H54 (cell line): ENCODE measurements at places on chromosomes 13 and 19.
A peak's percentile ranks its signal among the peaks of the same experiment; 100 is the strongest.

DNA sequence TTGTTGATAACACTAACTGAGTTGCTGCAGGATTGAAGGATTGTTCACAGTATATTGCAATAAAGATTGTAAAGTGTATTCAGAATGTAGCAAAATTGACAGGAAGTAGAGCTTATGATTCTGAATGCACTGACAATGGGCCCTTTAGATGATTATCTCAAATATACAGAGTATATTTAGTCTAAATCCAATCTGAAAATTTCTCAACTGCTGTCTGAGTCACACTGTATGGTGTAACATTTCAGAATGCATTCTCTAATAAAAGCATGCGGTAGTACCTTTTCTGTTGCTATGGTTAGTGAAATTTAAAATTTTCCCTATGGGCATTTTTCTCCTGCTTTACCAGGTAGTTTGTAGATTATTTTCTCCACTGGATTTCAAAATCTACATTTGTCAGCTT, 365.2 kb downstream of the PCDH17 start:
- no peak for DNase-seq

- DNase-seq, result no peak
These were observed 17.0 kb upstream of the ZNF460 start for GRCh38 chr19:57263244-57263741.

GRCh38 chr19:29263305-29264135, 50.6 kb upstream of the UQCRFS1 start:
- DNase-seq, result peak; percentile 43

- no peak for DNase-seq
These were observed 91.1 kb upstream of the SOX1 start for GRCh38 chr13:111975539-111976473.

DNA sequence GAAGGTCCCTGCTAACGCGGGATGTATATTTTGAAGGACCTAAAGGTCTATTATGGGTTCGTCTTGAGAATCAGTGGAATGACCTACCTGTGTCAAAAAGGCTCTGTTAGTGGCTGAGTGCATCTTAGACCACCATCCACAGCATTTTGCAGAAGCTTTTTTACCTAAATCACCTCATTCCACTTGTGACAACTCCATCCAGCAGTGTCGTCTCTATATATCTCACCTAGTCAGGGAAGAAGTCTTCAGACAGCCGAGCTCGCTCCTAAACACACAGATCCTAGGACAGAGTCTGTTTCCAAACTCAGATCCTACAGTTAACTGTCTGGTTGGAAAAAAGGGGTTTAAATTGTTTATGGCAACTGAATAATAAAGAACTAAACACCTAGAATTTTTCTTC, 33.7 kb downstream of the COL4A1 start:
- DNase-seq, result no peak

GRCh38 chr19:29694669-29695627, 20.1 kb downstream of the C19orf12 start:
- peak; percentile 84 for DNase-seq

GRCh38 chr13:61672756-61673155, 257.1 kb upstream of the PCDH20 start:
- DNase-seq, result no peak

- no peak for DNase-seq
These were observed 312.8 kb upstream of the ZNF507 start for GRCh38 chr19:32032561-32032960.

GRCh38 chr13:38494445-38494844, 144.8 kb downstream of the UFM1 start:
- no peak for DNase-seq
